ENCODE measurements at places on chromosomes 11 and 22.
A peak's percentile ranks its signal among the peaks of the same experiment; 100 is the strongest.

DNA sequence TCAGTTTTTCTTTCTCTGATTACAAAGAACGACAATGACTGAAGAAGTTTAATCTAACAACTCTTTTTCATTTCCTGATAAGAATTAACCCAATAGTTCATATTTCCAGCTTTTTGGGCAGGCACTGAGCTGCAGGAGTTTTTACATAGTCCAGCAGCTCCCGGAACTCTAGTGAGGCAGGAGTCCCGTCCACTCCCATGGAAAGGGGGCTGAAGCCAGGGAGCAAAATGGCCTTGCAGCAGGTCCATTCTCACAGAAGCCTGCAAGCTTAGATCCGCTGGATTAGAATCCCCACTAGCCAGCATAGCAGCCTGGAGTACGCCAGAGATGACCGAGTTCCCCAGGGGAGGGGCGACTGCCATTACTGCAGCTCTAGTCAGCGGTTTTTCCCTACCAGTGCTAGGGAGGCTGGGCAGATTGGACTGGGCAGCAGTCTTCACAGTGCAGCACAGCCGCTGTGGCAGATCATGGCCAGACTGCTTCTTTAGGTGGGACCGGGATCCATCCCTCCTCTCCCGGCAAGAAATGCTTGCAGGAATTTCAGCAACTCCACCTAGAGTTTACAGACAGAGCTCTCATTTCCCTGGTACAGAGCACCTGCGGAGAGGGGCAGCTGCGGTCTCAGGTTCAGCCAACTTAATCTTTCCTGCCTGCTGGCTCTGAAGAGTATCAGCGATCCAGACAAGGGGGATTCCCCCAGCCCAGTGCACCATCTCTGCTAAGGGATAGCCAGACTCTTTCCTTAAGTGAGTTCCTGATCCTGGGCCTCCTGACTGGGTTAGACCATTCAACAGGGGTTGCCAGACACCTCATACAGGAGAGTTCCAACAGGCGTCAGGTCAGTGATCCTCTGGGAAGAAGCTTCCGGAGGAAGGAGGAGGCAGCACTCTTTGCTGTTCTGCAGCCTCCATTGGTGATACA is 742 bp upstream of the CASP4 start:
- no peak for DNase-seq

DNA sequence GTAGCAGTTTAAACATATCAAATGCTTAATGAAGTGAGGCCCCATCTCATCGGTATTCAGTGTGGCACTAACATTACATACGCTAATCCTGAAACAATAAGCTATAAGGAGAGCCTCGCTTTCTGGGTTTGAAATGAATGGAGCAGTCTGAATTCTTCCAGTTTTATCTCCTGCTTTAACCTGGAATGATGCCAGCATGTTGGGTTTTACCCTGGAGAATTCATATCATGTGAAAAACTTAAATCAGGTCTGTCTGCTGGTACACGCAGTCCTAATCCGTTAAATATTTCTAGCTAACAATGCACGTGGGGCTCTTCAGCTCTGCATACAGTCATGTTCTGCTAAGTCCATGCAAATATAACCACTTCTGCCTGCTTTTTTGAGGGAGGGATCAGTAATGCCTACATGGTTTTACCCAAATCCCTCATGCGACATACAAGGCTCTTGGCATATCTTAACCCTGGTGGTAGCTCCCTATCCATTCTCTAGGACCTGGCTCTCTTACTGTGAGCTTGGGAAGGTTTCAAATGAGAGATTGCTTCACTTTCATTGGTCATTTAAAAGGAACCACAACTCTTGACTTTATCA is 92.7 kb downstream of the COMMD9 start:
- no peak for DNase-seq

- no peak for DNase-seq
Measured at GRCh38 chr22:21861851-21862250, 5.6 kb downstream of the MAPK1 start.

GRCh38 chr11:65357856-65358356 is 3.4 kb downstream of the TIGD3 start:
- DNase-seq: no peak

DNA sequence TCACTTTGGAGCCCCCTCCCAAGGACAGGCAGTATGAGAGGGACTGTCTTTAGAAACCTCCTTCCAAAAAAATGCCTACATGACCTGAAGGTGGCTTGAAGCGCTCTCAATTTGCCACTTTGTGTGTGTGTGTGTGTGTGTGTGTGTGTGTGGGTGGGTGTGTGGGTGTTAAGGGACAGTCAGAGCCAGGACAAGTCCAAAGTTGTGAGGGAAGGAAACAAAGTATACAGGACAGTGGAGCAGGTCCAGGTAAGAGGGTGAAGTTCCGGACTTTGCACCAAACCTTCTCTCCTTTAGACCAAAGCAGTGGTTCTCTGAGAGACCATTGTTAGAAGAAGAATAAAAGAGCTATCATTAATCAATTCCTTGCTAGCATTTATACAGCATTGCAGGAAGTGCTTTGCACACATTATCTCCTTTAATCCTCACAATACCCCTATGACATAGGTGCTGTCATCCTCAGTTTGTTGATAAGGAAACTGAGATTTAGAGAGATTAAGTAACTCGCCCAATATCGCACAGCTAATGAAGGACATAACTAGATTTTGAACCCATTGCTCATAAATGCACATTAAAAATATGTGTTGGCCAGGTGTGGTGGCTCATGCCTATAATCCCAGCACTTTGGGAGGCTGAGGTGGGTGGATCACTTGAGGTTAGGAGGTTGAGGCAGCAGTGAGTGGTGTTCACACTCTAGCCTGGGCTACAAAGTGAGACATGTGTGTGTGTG is 12.4 kb upstream of the SLC5A1 start:
- no peak for DNase-seq

DNA sequence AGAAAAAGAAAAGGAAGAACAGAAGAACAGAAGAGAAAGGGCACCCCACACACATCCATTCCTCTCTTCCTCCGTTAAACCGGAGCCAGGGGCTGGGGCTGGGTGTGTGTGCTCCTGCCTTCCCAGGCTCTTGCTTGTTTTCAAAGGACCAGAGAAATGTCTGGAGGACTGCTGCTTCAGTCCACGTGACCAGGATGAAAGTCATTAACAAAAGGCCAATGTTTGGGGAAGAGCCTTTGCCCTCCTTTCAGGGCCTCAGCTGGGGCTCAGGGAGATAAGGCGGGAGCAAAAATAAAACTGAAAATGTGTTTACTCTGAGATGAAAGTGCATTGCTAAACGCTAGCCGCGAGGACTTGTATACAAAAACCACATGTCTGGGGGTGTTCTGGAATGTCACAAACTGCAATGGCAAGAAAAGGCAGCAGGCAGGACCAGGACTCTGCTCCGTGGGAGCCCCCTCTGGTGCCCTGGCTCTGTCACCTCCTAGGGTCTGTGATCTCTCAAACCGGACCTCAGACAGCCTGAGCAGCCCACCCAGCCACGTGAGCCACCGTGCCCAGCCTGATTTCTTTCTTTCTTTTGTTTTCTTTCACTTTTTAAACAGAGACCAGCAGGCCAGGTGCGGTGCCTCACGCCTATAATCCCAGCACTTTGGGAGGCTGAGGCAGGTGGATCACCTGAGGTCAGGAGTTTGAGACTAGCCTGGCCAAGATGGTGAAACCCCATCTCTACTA is 31.6 kb upstream of the MYH9 start:
- peak; percentile 22 for DNase-seq

All from head of caudate nucleus (tissue), 42 donors.